ENCODE measurements at places on chromosomes 5 and 9. TPM values are rescaled to one million over a fixed set of nuclear protein-coding genes. Genes with fewer than 3 reads are reported as not detected.

DNA sequence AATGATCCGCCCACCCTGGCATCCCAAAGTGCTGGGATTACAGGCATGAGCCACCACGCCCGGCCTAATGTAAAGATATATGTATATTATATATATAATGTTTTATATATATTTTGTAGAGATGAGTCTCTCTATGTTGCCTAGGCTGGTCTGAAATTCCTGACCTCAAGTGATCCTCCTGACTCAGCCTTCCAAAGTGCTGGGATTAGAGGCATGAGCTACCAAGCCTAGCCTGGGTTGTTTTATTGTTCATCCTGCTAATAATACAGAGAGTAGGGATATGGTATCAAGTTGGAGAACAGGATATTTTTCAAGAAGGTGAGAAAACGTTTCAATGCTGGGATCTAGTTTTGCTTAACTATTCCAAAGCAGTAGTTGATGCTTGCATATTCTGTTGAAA, 2.9 kb downstream of the SEC24A start:
- no peak for DNase-seq

GRCh38 chr9:82202808-82203207, 214.2 kb downstream of the SPATA31D1 start:
- DNase-seq: no peak

DNA sequence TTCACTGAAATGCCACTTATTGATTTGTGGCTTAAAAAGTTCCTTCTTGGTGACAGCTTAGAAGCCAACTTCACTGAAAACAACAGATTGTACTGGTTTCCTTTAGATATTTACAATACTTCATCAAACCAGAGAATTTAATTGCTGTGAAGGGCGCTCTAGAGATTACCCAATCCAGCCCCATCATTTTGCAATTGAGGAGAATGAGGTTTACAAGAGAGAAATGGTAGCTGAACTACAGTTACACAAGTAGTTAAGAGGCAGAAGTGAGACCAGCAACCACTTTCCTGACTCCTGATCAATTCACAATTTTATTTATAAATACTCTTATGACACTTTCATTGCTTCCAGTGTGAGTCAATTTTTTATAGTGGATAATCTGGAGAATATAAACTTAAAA, 103.5 kb upstream of the APC start:
- DNase-seq: no peak

DNA sequence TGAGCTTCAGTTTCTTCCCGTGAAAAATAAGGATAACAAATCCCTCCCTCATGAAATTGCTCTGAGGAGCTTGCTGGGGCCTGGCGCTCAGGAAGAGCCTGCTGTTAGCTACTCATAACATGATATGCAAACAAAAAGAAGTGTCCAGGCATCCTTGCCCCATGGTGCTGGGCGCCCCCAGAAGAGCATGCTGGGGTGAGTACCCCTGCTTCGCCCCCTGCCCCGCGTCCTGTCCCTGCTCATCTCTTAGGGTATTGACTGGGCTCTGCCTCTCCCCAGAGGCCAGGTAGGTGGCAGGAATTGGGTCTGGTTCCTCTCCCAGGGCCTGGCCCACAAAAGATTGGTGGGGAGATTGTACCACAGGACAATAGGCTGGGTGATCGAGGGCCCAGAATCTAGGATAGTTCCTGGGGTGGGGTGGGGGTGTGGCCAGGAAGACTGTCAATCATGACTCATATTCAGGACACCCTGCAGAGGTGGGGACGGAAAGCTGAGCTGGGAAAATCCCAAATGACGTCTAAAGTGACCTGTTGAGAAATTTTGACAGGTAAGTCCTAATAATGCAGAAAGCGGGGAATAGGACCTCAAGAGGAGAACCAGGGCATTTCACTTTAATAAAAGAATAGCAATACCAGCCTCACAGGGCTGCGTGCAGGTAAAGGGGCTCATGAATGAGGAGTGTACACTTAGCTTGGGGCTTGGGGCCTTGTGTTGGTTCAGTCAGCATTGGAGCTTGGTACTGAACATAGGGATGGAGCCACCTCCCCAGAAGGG, 8.9 kb downstream of the PITX1 start:
- no peak for DNase-seq

- DNase-seq: no peak
Observed at GRCh38 chr5:90528601-90529193, 687 bp downstream of the LYSMD3 start.

DNA sequence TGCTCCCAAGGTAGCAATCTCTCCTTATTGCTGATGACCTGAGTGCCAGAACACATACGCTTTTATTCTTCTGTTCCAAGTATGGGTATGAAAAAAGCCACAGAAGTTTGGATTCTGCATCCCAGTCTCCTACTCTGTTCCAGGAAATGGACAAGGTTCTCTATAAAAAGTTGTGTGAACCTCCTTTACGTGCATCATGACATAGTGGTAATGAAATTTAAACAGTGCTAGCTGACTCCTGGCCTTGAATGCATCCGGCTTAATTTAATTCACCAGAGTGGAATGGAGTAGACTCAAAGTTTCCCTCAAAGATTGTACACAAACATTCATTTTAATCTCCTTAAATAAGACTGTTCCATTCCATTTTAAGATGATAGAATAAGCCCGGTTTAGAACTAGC, 68.9 kb downstream of the LURAP1L start:
- DNase-seq: no peak

DNA sequence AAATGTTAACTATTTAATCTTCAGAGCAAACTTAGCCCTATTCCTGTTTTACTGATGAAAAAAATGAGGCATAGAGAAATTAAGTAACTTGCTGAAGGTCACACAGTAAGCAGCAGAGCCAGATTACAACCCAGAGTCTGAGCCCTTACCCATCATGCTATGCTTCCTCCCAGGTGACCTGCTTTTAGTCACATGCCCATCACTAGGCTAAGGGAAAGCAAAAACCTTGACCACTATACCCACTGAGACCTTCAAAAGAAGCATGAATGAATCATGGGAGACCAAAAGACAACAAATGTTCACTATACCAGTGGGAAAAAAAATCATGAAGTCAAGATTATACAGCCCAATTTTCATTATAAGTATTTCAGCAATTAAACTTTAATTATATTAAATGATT, 5.3 kb upstream of the HAUS6 start:
- no peak for DNase-seq

The TSLP gene
- total RNA-seq: not detected

The B4GALT7 gene
- 11.9 TPM for total RNA-seq

GRCh38 chr5:5483880-5484598, 61.6 kb downstream of the ICE1 start:
- no peak for DNase-seq

DNA sequence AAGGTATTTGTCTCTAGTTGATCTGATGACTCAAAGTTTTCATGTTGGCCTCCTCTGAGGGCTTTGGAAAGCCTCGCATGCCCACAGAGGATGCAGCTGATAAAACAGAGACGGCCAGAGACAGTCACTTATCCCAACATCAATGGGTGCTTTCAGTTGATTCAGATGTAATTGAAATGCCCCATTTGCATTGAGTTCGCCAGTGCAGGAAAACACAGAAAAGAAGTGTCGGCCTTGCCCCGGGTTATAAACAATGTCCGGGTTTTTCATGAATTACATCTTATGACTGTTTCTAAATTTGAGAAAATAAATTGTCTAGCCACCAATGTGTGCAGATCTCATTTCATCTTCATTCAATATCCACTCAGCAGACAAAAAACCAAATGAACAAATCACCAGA, 42.2 kb upstream of the ICE1 start:
- no peak for DNase-seq

The AGXT2 gene
- 0.20 TPM for total RNA-seq

Measured in gastrocnemius medialis (tissue), 4 donors.